ENCODE measurements at places on chromosomes 13 and 19.

DNA sequence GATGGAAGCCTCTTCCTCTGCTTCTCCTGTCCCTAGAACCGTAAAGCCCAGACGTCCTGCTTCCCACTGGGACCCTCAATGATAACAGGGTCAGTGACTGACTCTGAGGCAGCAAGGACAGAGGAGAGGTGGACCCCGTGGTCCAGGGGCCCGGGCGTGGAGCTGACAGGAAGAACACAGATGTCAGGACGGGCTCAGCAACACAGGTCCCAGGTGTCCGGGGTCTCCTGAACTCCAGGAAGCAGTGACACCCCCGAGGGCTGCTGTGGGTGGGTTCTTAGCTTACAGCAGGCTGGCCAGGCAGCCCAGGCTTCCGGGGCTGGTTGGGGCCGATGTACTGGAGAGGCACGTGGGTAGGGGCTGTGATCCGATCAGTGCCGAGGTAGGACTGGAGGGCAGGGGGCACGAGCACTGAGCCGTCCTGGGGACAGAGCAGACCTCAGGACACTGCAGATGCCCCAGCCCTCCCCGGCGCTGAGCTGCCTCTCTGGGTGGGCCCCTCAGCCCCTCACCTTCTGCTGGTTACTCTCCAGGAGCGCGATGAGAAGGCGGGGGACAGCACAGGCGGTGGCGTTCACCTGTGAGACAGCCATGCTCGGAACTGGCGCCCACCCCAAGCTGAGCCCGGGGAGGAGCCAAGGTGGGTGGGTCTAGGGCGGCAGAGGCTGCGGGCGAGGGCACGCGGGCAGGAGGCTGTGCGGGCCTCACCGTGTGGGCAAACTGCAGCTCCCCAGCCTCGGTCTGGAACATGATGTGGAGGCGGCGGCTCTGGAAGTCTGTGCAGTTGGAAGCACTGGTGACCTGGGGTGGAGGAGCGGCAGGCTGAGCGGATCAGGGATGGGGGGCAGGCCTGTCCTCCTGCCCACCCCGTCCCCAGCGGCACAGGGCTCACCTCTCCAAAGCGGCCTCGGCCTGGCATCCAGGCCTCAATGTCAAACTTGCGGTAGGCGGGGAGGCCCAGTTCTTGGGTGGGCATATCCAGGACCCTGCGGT lies 3.6 kb upstream of the CCER2 start:
- no peak for DNase-seq

- DNase-seq, result no peak
Measured at GRCh38 chr13:49838989-49839388, 46.5 kb upstream of the KPNA3 start.

- no peak for DNase-seq
Measured at GRCh38 chr13:32031815-32032370, 319 bp downstream of the FRY start.

DNA sequence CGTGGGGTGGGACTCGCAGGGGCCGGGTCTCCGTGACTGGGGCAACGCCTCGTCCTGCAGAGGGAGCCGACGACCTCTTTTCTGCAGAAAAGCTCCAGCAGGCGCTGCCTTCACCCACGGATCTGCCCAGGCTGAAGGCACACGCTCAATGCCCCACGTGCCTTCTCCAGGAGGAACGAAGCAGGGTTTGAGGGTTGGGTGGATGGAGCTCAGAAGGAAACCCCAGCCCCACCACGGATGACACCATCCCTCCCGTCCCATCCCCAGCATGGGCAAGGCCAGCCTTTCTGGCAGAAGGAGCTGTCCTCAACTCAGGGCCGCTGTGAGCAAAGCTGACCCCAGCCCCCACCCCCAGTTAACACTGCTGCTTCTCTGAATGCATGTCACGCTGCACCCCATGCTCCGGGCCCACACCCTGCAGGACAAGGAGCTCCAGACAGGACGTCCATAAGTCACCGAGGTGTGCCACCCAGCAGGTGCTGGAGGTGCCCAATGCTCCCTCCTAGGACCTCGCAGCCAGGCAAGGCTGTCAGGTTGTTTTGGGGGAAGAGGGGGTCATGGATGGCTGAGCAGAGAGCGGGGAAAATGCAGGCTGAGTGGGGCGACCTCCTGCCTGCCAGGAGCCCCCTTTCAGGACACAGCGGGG lies 7.4 kb downstream of the C19orf25 start:
- DNase-seq, result no peak

DNA sequence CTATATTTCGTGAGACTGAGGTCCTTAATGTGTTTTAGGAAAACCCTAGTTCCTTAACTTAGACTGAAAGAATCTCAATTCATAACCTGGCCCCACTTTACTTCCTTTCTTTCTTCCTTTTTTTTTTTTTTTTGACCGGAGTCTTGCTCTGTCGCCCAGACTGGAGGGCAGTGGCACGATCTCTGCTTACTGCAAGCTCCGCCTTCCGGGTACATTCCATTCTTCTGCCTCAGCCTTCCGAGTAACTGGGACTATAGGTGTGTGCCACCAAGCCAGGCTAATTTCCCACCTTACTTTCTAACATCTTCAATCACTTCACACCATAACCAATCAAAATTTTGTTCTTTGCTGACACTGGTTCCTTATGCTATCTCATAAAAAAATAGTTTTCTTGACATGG lies 2097.0 kb downstream of the PCDH9 start:
- no peak for DNase-seq

GRCh38 chr19:54252845-54253244 lies 4.2 kb downstream of the LILRB5 start:
- no peak for DNase-seq

DNA sequence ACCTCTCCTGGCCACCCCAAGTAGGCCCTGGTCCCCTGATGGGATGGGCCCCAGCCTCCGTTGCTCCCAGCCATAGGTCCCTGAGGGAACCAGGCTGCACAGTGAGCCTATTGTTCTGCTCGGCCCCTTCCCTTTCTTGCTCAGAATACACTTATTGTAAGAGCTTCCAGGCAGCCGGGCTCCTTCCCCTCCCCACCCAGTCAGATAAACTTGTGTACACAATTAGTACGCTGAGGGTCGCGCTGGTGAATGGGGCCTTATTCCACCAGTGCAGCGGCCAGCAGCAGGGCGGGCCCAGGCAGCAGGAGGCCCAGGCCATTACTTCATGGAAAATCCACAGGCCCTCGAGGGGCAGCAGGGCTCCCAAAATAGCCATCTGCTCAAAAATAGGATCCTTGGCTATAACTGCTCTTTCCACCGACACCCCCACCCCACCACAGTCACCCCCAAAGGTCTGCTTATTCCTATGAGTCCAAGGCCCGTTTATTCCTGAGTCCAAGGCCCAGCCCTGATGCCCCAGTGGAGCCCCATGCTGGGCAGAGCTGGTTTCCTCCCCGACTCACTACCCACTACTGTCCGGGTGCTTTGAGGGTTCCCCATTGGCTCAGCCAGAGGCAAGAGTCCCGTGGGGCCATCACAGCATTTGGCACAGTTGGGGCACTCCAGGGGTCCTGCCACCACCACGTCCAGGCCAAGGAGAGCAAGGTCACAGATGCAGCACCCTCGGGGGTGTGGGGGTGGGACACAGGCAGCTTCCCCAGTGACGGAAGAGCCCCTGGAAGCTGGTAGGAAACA lies 22.1 kb downstream of the CAPN12 start:
- DNase-seq, result no peak

- no peak for DNase-seq
Measured at GRCh38 chr13:97387485-97387839, 46.5 kb upstream of the RAP2A start.

DNA sequence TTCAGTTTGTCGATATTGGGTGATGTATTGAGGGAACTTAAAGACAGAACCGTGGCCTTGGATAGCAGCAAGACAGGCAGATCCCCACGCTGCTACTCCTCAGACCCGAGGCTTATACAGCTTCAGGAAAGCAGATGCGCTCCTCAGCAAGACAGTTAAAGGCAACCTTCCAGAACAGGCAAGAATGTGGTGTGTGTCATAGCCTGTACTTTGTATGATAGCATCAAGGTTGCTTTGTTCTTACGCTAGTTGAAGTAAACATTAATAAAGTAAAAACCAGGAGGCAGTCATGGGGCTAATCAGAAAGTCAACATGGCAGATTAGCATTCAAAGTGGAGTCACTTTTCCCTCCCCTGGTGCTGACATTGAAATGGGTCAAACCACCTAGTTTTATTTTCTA lies 473.2 kb downstream of the DCT start:
- no peak for DNase-seq

GRCh38 chr13:33053397-33054066 lies 37.3 kb downstream of the KL start:
- DNase-seq, result no peak

- DNase-seq, result no peak
Measured at GRCh38 chr13:113155982-113156655, 2.3 kb upstream of the PROZ start.

DNA sequence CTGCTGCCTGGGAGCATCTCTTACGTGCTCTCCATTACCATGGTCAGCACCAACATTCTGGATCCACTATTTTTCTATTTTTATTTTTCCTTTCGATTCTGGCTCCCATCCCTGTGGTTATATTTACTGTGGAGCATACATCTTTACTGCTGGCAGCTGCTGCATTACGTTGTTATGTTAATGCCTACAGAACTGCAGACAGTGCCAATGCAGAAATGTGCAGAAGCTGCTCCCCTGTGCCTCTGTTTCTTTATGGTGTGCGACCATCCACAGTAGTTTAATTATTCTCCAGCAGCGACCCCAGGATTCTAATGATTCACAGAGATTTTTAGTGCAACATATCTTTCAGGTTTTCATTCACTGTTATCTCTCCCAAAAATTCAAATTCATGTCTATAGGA lies 911.7 kb upstream of the SLITRK6 start:
- DNase-seq, result no peak

DNA sequence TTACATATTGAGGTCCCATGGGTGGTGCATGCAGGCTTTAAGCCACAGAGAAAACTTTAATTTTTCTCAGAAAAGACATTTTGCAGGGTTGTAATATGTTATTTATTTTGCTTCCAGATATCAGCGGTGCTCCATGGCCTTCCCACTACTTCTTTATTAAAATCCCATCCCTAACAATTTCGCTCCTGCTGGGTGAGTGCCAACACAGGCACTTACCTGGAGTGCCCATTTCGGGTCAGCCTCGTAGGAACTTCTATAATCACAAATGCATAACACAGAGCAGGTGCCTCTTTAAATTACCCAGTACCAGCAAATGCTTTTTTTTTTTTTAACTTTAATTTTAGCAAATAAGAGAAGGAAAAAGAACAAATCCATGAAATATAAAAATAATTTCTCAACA lies 86.4 kb downstream of the EFNB2 start:
- DNase-seq, result no peak

- DNase-seq, result no peak
Measured at GRCh38 chr13:45873491-45874325, 22.2 kb upstream of the SIAH3 start.

- DNase-seq, result no peak
Measured at GRCh38 chr13:87677496-87678371, 6.6 kb downstream of the SLITRK5 start.

- no peak for DNase-seq
Measured at GRCh38 chr19:10309423-10309822, at the start of gene ZGLP1. TSS of gene ZGLP1 (minus strand) at chr19:10309815.

- DNase-seq, result no peak
Measured at GRCh38 chr19:5050067-5050656, 81.2 kb downstream of the KDM4B start.

GRCh38 chr13:75855216-75855615 lies 219.1 kb downstream of the LMO7 start:
- no peak for DNase-seq

GRCh38 chr19:30897553-30897952 lies 451.7 kb downstream of the TSHZ3 start:
- no peak for DNase-seq

- DNase-seq, result no peak
Measured at GRCh38 chr13:109509154-109509900, 277.1 kb downstream of the IRS2 start.

GRCh38 chr13:110834572-110834971 lies 80.3 kb downstream of the ANKRD10 start:
- DNase-seq, result no peak

DNA sequence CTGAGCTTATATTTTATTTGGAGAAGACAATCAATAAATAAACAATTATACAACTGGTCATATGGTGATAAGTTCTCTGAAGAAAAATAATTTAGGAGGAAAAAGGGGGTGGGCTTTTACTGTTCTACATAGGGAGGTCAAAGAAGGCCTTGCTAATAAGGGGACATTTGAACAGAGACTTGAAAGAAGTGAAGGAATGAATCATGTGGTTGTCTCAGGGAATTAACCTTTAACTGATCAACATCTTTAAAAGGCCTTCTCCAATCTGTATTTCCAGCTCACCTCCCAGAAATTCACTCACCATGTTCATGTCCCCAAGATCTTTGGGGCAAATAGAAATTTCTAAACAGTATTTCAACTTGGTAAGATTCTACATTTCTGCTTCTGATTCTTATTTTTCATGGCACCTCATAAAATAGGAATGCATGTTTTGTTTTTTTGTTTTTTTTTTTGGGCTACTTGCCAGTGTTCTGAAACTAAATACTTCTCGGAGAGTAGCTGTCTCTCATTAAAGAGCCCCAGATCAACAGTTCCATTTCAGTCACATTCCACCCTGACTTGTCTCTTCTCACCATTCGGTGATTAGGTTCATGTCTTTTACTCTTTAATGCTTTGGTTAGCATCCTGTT lies 19.2 kb upstream of the LPAR6 start:
- DNase-seq, result no peak

DNA sequence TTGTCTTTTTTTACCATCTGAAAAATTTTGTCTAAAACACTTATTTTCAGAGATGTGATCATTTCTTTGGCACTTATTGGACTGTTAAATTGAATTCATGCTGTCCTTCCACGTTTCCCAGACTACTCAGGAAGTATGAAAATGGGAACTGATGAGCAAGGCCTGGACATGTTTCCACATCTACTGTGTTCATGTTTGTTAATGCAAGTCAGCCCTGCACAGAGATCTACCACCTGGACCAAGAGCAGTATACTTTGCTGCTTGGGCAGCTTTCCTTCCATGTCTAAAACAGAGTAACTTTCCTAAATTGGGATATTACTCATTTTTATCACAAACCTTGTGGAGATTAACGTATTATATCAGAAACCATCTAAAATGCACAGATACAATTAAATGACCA lies 687.4 kb downstream of the DIAPH3 start:
- DNase-seq, result no peak

DNA sequence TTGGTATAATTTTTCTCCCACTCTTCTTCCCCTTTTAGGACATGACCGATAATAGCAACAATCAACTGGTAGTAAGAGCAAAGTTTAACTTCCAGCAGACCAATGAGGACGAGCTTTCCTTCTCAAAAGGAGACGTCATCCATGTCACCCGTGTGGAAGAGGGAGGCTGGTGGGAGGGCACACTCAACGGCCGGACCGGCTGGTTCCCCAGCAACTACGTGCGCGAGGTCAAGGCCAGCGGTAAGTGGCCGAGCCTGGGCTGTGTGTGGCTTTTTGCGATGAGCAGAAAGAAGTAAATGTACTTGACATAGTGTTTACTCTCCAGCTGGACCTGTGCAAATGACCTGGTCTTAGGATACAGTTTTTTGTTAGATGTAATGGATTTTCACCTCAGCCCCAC lies 102.5 kb downstream of the ARHGEF7 start:
- no peak for DNase-seq

Measured in stimulated activated CD8-positive, alpha-beta memory T cell treated with anti-CD3 and anti-CD28 coated beads, Interleukin-2, amount 100 ng/mL, for 48 hours (primary cell).